CD8-positive, alpha-beta memory T cell (primary cell): ENCODE measurements at places on chromosomes 1 and 21.

DNA sequence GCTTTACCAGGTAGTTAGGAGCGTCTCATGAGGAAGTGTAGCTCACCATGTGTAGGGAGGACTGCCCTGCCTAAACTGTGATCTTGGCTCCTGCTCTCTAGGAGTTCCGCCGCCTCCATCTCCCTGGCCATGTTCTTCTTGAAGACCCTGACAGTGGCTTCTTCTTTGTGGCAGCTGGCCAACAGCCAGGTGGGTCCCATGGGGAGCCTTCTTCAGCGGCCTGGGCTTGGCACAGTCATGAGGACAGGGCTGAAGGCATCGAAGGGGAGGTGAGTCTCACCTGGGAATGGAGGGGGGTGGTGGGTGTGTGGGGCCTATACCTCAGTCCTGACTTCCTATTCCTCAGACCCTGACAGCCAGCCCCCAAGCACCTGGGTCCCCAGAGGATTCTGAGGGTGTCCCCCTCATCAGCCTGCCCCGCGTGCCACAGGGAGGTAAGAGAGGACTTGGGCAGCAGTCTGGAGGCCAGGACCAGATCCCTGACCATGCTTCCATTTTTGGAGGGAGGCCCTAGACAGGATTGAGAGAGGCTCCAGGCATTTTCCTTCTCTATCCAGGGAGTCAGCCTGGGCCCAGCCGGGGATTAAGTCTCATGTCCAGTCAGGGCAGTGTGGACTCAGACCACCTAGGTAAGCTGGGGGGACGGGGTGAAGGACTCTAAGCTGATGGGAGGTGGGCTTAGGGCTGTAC is 21.4 kb downstream of the HYI start:
- H3K27ac ChIP-seq = no peak overlapping the region
- DNase-seq = no peak
- no peaks in the 10 kb centered on the region for H3K4me1 ChIP-seq
- H3K4me3 ChIP-seq = no peak overlapping the region
- peaks cover 53% of the 10 kb centered on the region for H3K36me3 ChIP-seq
- H3K27me3 ChIP-seq = no peaks in the 10 kb centered on the region

GRCh38 chr1:93675931-93676330 is 5.7 kb downstream of the BCAR3 start:
- no peak for DNase-seq
- H3K27ac ChIP-seq = no peak overlapping the region
- H3K27me3 ChIP-seq = peaks cover 5% of the 10 kb centered on the region
- no peaks in the 10 kb centered on the region for H3K4me1 ChIP-seq

- no peaks in the 10 kb centered on the region for H3K36me3 ChIP-seq
- DNase-seq = no peak
- H3K4me1 ChIP-seq = peaks cover 23% of the 10 kb centered on the region
Observed at GRCh38 chr1:25505656-25506385, 37.6 kb upstream of the LDLRAP1 start.

DNA sequence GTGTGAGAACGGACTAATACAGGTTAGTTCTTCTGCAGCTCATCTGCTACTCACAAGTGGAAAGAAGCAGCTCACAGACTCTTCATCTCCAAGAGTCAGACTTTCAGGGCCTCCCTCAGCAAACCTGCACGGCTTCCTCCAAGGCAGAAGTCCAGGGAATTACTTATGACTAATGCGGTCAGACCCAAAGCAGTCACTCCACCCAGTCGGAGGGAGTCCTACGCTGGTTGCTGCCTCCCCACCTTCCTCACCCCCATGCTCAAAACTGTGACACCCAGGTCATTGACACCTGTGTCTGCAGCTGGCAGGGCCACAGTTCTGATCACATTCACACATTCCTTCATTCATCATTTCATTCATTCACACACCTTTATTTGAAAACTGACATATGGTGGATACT is 38.4 kb upstream of the PRDM2 start:
- H3K4me3 ChIP-seq = no peak overlapping the region
- peaks cover 7% of the 10 kb centered on the region for H3K4me1 ChIP-seq
- H3K36me3 ChIP-seq = no peaks in the 10 kb centered on the region
- no peaks in the 10 kb centered on the region for H3K27me3 ChIP-seq
- DNase-seq = no peak

- DNase-seq = no peak
- H3K4me3 ChIP-seq = no peak overlapping the region
- H3K27ac ChIP-seq = no peak overlapping the region
- no peaks in the 10 kb centered on the region for H3K4me1 ChIP-seq
- peaks cover 20% of the 10 kb centered on the region for H3K27me3 ChIP-seq
Observed at GRCh38 chr21:46017695-46018094, 36.1 kb downstream of the COL6A1 start.

- H3K27ac ChIP-seq = no peak overlapping the region
- peaks cover 44% of the 10 kb centered on the region for H3K4me1 ChIP-seq
- no peaks in the 10 kb centered on the region for H3K27me3 ChIP-seq
- no peak for DNase-seq
- no peak overlapping the region for H3K4me3 ChIP-seq
Observed at GRCh38 chr1:212749821-212750535, 41.6 kb downstream of the NSL1 start.

GRCh38 chr1:55034476-55035133 is 4.7 kb upstream of the PCSK9 start:
- peaks cover 3% of the 10 kb centered on the region for H3K27me3 ChIP-seq
- H3K4me1 ChIP-seq = no peaks in the 10 kb centered on the region
- DNase-seq = no peak
- no peak overlapping the region for H3K27ac ChIP-seq
- no peaks in the 10 kb centered on the region for H3K36me3 ChIP-seq
